Retina (tissue), 1 donor: ENCODE measurements at places on chromosomes 13 and 19.

GRCh38 chr19:36527341-36527740, 730 bp downstream of the ZNF260 start:
- DNase-seq = peak; percentile 13

GRCh38 chr13:77374786-77375185, 47.9 kb upstream of the MYCBP2 start:
- no peak for DNase-seq

- no peak for DNase-seq
Observed at GRCh38 chr13:41720839-41721561, 239.9 kb downstream of the VWA8 start.

DNA sequence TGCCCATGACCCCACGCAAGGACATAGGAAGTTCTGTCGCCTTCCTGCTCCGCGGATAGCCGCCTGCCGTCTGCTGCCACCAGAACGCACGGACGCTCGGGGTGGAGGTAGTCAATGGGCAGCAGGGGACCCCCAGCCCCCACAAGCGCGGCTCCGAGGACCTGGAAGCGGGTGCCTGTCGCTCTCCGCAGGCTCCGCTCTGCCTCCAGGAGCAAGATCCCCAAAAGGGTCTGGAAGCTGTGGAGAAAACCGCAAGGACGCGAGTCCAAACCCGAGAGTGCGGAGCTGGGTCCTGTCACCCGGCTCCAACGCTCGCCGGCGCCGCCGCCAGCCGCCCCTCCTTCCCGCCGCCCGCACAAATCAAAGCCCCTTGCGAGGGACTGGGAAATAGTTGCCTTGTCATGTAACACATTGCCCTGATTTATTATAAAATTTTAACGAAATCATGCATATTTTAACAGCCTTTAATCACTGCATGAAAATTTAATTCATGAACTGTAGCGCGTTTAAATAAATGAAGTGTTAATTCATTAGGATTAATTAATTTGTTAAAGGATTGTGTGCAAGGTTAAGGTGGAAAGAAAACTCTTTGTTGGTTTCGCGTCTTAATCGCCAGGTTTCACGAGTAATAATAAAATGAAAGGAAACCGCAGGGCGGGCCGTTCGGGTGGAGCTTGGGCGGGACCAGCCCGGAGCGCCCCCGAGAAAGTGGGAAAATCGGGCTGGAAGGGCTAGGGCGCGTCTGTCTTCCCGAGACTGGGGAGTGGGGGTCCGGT, 5.5 kb upstream of the POU4F1 start:
- peak; percentile 80 for DNase-seq

GRCh38 chr19:16714702-16715287, 4.9 kb upstream of the NWD1 start:
- DNase-seq = peak; percentile 72

- DNase-seq = no peak
Observed at GRCh38 chr13:108657519-108657918, 28.1 kb downstream of the MYO16 start.

DNA sequence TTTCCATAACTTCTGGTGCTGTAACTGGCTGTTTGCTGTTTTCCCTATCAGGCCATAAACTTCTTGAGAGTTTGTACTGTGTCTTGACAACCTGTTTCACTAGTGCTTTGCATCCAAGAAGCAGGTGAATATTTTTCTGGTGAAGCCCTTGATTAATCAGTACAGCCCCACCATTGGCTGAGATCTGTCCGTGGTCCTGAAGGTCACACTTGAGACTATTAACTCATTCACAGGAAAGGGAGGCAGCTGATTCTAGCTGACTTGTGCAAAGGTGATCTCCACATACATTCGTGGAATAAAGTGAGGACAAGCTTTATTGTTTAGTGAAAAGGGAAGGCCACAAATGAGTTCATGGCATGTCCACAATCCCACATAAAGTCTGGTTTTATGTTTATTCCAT, 61.4 kb upstream of the ZNF835 start:
- DNase-seq = no peak

DNA sequence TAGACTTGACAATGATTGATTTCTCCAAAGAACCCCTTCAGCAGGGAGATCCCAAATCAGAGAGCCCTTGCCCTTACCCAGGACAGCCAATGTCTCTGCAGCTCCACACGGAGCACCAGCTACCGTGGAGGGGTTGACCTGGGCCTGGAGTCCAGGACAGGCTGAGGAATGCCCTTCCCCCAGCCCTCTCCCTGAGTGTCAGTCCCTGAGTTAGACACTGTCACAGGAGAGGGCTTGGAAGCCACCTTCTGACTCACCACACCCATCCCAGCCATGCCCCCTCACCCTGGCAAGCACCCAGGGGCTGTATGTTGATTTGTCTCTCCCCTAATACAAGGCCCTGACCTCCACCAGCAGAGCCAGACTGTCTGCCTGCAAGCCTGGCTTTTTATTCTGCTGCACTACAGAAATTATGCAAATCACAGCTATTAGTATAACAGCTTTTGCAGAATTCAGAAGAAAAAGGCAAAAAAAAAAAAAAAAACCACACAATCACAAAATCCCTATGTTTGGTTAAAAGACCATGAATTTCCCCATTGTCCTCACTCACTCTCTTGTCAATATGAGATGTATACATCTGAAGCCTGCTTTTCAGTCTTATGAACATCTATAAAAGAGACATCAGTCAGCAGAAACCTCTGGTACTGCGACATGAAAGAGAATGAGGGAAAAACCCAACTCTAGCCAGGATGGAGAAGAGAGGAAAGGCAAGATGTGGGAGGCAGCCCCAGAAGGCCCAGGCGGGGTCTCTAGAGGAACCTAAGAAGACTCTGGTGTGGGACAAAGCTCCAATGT, 240.7 kb downstream of the UQCRFS1 start:
- no peak for DNase-seq

DNA sequence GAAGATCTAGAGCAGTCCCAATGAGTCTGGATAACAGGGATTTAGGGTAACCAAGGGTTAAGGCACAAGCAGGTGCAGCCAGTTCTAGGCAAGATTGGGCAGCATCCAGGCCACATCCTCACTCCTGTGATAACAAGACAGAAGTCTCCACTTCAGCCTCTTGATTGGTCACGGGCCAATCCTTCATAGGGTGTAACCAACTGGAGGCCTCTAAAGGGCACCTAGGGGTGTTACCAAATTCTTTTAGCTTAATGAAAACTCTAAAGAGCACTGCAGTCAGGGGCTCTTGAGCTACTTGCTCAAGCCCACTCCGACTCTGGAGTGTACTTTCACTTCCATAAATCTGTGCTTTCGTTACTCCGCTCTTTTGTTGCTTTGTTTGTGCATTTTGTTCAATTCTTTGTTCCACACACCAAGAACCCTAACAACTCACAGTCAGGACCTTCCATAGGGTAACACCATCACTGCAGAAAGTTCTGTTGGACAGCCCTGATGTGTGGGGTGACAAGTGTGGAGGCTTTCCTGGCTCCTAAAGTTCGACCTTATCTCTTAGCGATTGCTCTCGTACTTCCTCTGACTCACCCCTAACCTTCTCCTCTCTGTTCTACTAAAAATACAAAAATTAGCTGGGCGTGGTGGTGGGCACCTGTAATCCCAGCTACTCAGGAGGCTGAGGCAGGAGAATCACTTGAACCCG, 36.1 kb downstream of the ZSWIM9 start:
- no peak for DNase-seq
